ENCODE measurements at places on chromosomes 13 and 19.

GRCh38 chr13:112902669-112903068, 66.3 kb upstream of the MCF2L start:
- DNase-seq: no peak

- DNase-seq: no peak
Measured at GRCh38 chr19:28968721-28969120, 244.2 kb downstream of the UQCRFS1 start.

DNA sequence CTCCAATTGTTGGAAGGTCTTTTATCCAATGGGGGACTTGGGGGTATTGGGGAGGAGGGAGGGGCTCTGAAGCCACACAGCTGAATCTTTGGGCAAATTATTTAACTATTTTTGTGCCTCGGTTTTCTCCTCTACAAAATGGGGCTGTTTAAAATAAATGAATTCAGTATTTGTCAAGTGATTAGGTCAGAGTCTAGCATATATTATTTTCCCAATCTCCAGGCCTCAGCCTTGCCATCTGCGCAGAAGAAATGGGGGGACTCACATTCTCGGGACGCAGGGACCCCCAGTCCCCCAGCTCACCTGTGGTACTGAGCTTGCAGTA, 1.5 kb downstream of the TLE5 start:
- no peak for DNase-seq

DNA sequence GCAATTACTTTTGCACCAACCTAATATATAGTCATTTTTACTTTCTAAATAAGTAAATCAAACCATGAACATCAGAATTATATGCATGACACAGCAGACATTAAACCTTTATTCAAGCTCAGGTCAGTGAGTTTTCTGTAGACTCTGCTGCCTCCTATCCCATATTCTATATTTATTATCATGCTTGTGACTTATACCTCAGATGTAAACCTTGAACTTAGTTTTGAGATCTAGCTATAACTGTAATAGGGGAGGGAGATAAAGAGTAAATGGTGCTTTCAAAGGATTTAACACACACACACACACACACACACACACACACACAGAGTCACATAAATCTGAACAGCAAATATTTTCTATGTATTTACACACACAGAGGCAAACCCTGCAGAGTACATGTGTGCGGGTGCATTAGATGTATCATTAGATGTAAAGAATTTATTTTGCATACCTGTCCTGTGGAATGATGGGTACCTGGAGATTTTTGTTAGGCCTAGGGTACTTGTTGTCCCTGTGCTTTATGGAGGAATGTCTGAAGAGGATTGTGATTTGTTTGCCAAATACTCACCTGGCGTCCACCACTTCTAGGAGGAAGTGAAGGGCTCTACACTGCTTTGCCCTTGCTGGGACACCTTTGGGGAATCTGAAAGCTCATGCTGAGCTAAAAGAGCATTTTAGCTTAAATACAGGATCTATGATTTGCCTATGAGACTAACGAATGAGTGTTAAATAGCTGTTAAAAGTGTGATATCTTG, 521.9 kb downstream of the KLF5 start:
- DNase-seq: no peak

DNA sequence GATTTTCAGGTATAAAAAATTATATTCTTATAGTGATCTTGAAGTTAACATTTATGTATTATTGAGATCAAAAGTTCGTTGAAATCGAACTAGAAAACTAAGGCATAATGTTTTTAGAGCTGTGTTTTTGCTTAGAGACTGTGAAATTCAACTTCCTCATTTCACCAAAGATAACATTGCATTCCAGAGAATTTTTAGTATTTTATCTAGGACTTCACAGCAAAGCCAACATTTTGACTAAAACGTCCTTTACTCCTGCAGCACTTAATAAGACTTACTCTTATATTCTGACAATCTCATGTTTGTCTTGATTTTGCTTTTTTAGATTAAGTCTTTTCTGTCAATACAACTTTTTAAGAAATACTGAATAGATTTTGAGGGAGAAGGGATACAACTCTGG, 4.7 kb downstream of the KCTD4 start:
- DNase-seq: no peak

DNA sequence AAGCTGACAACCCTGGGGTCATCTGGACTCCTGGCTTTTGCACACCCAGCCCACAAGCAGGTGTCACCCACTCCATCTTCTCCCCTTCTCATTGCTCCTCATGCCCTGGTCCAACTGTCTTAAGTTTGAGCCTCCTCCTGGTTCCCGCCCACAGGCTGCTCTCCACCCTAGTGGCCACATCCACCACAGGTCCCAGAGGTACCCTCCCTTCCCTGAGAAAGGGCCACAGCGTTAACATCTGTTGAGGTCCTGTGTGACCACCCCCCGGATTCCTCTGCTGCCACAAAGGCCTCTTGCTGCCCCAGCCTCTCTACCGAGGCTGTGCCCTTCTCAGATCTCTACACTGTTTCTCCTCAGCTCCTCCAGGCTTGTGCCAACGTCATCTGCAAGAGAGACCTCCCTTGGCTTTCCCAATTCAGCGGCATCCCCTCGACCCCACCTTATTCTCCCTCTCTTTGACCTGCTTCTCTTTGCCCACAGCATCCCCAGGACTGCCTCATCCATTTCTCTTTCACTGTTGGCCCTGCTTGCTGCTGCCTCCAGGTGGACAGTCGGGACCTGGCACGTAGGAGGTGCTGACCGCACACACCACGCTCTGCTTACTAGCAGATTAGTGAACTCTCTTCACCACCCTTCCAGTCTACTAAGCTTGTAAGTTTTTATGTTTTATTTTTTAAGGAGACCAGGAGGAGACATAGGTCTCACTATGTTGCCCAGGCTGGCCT, 33.3 kb downstream of the SUGP2 start:
- no peak for DNase-seq

DNA sequence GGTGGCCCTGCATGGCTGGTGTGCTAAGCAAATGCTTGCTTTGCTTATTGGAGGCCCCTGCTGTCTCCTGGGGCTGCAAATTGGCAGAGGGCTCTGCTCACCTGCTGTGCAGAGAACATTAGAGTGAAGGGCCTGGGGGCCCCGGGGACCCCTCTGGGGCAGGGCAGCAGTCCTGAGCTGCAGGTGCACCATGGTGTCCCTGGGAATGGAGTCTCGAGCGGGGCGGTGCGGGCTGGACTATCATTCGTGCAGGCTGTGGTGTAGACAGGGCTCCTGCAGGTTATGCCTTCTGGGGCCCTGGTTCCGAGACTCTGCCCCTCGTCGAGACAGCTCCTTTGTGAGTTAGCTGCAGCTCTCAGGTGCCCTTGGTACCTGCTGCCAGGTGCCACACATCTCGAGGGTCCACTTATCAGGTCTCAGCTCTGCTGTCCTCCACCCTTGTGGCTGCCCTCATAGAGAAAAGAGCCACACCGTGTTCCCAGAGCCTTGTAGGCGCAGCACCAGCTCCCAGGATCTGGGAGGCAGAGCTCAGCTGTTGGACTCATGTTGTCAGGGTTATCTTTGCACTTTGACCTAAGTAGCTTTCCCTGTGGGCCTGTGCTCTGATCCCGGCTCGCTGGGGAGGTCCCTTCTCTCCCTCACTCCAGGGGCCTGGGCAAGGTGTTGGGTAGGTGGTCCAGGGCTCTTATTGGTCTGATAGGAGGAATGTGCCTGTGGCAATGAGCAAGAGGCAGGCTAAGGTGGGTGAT, 58.0 kb upstream of the ZNF536 start:
- no peak for DNase-seq

DNA sequence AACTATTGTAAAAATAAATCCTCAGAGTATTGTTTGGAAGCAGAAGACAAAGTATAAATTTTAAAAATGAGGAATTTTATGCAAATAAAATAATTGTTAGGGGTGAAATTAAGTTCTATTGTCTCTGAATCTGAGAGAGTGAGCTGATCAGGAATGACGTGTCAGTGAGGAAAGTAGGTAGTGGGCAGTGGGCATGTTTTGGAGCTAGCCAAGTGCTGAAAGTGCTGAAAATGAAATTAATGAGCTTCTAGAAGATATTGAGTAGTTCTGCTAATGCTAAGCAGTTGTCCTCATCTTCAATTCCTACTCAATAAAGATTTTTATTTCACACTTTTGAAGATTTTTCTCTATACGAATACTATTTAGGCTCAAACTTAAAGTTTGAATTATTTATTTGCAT, 1167.8 kb upstream of the PCDH20 start:
- no peak for DNase-seq

GRCh38 chr19:39680593-39680992, 23.7 kb upstream of the LGALS14 start:
- DNase-seq: no peak

- DNase-seq: no peak
Measured at GRCh38 chr13:32107474-32107873, 75.9 kb downstream of the FRY start.

- no peak for DNase-seq
Measured at GRCh38 chr19:49132974-49133609, 13.7 kb downstream of the PPFIA3 start.

- no peak for DNase-seq
Measured at GRCh38 chr19:18904334-18905057, 8.5 kb upstream of the CERS1 start.

GRCh38 chr13:76733671-76734070, 152.5 kb downstream of the KCTD12 start:
- DNase-seq: no peak

GRCh38 chr19:7533281-7533885, 2.1 kb upstream of the PNPLA6 start:
- DNase-seq: no peak

DNA sequence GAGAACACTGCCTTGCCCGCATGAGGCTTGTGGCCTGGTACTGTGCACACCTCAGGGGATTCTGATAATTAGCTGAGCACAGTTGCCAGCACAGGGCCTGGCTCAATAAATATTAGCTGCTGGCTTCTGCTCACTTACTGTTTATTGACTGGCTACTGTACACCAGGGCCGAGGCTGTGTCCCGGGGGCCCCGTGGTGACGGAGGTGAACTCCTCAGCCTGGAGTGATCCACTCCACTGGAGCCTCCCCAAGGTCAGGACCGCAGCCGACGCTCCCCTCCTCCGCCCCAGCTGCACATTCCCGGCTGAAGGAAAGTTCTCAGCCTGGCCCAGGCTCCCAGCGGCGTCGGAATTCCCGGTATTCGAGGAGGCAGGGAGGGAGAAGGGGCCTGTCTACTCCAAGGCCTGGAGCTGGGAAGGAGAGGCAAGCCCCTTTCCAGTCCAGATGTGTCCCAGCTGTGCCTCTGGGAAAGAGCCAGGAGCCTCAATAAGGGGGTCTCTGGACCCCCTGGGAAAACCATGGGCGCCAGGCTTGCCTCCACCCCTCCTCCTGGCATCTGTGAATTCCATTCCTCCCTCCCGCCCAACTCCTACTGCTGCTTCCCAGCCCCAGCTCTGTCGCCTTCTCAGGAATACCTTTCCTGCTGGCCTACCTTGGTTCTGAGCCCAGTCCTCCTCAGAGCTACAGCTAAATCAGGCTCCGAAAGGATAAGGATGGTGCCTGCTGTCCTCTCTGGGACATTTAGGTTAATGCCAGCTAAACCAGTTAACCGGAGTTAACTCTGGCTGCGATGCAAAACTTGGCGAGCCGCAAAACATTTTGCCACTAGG, 7.3 kb downstream of the RPS16 start:
- no peak for DNase-seq

DNA sequence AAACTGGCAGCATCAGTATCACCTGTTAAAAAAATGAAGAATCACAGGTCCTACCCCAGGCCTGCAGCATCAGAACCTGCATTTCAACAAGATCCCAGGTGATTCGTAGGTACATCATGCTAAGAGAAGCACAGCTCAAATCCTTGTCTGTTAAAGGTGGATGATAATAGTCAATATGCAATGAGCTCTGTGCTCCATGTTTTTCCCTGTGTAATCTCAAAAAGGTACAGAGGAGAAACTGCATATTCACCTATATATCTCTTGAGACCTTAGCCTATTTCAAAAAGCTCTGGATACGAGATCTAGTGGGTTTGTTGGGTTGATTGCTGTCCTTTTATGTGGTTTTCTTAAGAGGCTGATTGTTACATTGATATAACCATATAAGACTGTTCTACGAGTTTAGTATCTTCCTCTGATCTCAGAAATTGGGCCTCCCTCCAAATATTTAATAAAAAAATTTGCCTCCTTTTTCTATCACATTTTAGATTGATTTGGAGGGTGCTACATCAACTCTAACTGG, 148.9 kb downstream of the DCT start:
- DNase-seq: no peak

DNA sequence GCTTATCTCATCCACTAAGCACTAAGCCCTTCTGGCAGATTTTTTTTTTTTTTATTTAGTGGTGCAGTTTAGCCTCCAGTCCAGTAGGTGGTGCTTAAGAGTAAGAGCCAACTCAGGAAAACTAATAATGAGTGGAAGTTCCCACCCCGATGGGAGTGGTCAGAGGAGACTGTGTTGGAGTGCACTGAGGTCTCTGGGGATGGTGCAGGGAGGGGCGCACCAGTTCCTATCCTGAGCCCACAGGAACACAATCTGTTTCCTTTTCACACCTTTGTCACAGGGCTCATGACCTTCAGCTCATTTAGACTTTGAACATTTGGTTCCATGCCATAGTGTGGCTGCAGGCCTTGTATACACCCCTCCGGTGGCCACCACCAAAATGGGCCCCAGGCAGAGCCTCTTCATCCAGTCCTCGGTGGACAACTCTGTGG, 367.4 kb downstream of the SPRY2 start:
- peak; percentile 5 for DNase-seq

DNA sequence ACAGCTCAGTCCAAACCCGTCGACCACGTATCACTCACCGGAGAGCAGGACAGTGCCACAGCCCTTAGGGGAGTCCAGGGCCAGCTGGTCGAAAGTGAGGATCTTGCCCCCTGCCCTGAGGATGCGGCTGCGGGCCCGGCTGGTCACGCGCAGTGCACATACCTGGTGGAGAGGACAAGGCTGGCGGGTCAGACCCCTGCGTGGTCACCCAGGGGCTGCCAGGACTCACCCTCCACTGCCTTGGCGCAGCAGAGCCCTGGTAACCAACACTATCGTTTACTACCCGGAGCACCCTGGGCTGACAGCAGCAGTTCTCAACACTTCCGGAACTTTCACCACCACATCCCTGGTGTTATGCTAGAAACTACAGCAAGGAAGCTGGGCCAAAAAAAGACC, 1.2 kb upstream of the FAM83E start:
- DNase-seq: no peak

DNA sequence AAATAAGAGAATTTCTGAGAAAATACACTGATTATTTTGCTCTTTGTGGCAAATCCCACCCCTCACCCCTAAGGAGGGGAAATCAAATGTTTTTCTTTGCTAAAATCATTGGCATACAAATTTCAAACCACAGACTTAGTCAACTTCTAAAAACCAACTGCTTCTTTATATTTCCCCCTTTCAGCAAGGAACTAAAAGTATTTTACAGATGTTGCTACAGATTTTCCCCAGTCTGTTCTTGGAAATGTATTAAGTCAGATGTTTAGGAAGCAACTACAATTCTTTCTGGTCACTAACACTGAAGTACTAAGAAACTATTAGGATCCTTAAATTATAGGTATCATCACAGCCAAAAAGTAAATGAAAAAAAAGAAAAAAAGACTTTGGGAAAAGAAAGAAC, 6.9 kb downstream of the MTMR6 start:
- DNase-seq: no peak

DNA sequence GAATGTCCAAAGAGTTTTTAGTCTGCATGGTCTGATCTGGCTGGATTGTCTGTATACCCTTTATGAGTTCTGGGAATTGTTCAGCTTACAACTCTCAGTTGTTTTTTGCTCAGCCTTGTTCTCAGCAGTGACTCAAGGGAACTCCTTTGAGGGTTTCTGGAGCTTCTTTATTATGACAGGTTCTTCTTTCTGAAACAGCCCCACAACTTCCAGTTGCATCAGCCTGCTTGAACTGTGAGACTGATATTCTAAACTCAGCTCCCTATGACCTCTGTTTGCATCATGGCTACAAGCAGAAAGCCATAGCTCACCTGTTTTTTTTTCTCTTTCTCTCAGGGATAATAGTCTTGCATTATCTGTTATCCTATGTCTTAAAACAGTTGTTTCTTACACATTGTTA, 85.0 kb downstream of the TDRD3 start:
- DNase-seq: no peak

All from memory B cell (primary cell).